Uterine smooth muscle cell (primary cell): ENCODE measurements at places on chromosomes 16 and 17. TPM values are rescaled to one million over a fixed set of nuclear protein-coding genes. Genes with fewer than 3 reads are reported as not detected.

SPATA32 gene
- total RNA-seq: 0.12 TPM in 1 of 2 replicates, not detected in the other

CHST5 gene
- total RNA-seq: under 0.01 and 0.11 TPM in 2 replicates

REXO5 gene
- 7.2 and 18.6 TPM in 2 replicates for total RNA-seq

USP43 gene
- under 0.01 and 0.12 TPM in 2 replicates for total RNA-seq
